ENCODE measurements at places on chromosomes 1 and 21.

DNA sequence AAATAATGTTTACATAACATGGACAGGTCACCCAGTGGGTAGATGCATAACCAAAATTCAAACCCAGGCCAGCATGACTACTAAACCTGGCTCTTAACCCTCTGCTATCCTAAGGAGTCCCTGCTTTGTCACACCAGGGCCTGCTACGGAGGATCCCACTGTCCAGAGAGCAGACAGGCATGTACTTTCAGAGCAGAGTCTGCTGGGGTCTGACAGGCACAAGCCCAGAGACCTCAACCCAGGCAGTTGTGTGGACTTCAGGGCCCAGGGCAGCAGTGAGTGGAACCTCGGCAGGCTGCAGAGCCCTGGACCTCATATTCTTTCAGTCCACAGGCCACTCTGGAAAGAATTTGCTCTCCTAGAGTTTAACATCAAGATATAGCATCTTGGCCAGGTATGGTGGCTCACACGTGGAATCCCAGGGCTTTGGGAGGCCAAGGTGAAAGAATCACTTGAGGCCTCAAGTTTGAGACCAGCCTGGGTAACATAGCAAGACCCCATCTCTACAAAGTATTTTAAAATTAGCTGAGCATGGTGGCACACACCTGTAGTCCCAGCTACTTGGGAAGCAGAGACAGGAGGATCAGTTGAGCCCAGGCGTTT lies 16.1 kb upstream of the S100A7 start:
- no peak for DNase-seq

GRCh38 chr21:45983981-45984551 lies 2.5 kb downstream of the COL6A1 start:
- DNase-seq: no peak

- no peak for DNase-seq
Measured at GRCh38 chr1:36479505-36480051, 3.1 kb downstream of the CSF3R start.

DNA sequence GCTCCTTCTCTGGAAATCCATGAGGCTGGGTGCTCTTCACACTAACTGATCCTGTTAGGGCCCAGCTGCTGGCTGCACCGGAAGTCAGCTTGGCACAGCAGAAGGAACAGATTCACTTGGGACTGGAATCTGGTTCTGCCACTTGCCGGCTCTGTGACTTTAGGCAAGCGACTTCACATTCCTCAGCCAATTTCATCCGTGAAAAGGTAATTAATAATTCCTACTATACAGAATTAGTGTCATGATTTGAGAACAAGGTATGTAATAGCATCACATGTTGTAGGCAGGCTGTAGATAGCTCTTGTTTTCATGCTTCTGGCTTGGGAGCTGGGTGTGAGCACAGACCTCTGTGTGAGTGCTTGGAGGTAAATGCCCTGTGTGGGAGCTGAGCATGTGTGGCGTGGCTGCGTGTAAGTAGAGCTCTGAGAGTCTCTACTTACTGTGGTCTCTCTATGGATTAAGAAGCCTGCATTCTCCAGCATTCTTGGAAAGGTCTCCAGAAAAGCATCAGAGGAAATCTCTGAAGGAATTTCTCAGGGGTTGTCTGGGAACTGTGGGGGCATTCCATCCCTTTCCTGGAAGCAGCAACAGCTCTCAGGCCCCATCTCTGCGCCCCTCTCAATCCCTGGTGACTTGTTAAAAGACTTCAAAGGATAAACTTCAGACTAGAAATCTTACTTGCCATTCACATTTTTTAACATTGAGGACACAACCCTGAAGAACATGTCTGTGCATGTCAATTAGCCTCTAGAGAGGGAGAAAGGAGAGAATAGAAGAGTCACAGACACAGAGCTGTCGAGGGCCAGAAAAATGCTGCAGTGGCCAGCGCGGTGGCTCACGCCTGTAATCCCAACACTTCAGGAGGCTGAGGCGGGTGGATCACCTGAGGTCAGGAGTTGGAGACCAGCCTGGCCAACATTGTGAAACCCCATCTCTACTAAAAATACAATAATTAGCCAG lies 47.7 kb upstream of the PPM1J start:
- peak; percentile 57 for DNase-seq

GRCh38 chr21:37193676-37194075 lies 73.5 kb downstream of the VPS26C start:
- no peak for DNase-seq

DNA sequence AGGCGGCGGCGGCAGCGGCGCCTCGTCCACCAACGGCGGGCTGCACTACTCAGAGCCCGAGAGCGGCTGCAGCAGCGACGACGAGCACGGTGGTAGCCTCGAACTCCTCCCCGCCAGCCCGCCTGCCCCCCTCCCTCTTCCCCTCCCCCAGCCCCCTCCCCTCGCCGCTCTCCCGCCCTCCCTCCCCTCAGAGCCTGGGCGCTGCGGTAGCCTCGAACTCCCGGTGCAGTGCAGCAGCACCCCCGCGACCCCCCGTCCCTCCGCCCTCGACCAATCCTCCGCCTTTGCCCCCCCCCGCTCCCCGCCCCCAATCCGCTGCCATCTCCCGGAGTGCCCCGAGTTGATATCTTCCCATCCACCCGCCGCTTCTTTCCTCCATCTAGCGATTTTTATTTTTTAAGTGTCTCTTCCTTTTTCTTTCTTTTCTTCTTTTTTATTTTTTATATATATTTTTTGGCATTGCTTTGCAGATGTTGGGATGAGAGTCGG lies 516 bp downstream of the RCOR3 start:
- peak; percentile 80 for DNase-seq

DNA sequence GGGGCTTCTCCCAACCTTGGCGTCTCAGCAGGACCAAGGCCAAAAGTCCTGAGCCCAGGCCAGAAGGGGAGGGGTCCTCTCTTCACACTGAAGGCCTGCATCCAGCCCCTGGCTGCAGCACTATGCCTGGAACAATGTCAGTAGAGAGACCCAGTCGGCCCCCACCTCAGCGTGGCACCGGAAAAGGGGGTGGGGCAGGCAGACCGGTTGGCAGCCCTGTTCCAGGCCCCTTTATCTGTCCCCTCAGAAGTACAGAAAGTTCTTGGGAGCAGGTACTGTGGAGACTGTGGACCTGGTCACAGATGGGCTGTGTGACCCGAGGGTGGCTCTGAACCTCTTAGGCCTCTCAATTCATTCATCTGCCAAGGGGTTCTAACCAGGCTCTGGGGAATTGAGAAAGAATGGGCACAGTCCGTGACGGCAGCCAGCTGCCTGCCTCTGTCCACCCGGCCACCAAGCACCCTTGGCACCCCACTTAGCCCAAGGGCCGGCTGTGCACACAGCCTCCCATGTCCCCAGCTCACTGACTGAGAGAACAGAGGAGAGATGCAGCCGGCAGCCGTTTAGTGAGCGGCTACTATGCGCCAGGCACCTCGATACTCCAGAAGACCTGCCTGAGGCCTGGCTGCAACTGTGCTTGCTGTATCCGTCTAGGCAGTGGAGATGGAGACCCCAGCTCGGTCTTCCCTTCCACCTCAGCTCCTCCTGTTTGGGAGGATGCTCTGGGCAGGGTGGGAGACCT lies 23.9 kb downstream of the RUNX3 start:
- no peak for DNase-seq

GRCh38 chr1:11285883-11286734 lies 13.1 kb downstream of the UBIAD1 start:
- DNase-seq: peak; percentile 62

DNA sequence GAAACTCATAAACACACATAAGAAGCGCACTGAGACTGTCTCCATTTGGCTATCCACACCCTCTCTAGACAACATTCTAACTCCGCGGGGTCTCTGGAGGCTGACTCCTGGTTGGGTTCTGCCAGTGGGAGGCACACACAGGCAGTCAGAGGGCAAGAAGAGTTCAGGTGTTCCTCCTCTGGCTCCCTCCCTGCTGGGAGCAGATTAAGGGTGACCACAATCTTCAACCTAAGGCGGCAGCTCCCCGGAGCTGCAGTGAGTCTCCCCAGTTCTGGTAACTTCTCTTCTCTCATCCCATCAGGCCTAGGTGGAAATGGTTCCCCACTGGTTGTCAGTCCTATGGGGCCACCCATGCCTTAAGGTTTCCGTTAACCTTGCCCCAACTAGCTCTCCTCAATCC lies 7.4 kb upstream of the TENT5C start:
- no peak for DNase-seq

- no peak for DNase-seq
Measured at GRCh38 chr1:182087304-182087703, 25.8 kb upstream of the ZNF648 start.

DNA sequence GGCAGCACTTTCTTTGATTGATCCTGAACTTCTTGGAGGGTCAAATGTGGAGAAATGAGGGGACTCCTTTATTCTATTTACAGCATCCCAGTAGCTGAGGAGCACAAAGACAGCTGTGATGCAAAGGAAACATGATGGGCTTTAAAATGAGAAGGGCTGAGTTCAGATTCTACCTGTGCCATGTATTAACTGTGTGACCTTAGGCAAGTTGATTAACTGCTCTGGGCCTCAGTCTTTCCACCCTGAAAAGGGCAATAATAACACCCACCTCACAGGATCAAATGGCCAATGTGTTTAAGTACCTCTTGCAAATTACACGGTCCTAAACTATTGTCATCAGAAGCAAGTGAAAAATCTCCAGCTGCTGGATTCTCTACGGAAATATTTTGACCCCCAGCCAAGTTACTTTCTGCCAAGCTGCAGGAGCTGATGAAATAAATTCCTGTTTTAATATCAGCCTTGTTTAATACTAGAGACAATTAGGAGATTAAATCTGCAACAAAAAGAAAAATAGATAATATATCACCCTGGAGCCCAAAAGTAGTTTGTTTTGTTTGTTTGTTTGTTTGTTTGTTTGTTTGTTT lies 15.7 kb downstream of the TMEM81 start:
- DNase-seq: no peak

DNA sequence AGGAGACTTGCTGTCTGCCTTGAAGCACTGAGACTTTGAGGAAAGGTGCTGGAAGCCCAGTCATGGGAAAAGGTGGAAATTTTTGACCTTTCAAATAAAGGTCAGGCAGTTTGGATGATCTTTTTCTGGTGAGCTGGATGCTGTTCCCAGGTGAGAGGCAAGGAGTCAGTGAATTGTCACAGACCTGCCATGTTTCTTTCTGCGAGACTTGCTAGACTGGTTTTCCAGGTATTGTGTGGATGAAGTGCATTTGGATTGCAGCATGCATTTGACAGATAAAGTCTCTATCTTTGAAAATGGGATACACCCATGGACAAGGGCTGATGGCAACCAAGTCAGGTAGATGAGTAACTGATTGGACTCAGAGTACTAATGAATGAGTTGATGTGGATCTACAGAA lies 65.7 kb upstream of the NHLH2 start:
- DNase-seq: no peak

- no peak for DNase-seq
Measured at GRCh38 chr1:121525355-121525754, 340.6 kb downstream of the SRGAP2C start.

- no peak for DNase-seq
Measured at GRCh38 chr1:235358899-235359298, 8.3 kb upstream of the TBCE start.

DNA sequence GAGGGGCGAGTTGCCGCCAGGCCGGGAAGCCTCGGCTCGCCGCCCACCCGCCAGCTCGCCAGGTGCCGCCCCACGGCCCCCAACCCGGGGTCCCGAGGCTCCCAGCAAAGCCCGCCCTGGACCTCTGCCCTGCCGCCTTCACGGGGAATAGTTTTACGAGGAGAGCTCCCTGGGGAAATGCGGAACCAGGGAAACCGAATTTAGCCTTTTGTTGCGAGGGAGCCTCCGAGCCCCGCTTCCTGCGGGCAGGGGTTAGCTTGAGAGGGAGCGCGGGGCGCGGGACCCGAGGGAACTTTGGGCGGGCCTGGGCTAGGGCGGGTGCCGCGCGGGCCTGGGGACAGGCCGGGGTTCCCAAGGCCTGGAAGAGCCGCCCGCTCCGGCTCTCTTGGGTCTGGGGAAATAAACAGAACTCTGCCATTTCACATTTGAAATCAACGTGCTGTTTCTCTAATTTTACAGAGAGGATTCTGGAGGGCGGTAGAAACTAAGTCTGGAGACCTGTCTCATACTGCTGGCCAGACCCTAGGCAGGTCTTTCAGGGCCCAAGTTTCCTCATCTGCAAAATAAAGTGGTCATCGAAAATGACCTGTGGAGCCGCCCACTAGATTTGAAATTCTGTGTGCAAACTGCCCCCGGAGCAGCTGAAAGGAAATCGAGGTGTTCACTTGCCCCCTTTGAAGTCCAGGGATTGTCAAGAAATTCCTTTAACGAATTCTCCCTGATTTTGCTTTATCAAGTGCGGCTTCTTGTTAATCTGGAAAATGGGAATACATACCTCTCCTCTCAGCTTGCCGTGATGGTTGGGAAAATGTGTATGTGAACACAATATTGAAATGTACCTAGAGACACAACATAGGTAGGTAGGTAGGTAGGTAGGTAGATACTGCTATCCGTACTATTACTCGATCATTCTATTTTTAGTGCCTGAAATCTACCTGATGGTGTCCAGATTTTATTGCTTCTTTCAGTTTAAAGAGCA lies 749 bp upstream of the GLUL start:
- DNase-seq: peak; percentile 86

DNA sequence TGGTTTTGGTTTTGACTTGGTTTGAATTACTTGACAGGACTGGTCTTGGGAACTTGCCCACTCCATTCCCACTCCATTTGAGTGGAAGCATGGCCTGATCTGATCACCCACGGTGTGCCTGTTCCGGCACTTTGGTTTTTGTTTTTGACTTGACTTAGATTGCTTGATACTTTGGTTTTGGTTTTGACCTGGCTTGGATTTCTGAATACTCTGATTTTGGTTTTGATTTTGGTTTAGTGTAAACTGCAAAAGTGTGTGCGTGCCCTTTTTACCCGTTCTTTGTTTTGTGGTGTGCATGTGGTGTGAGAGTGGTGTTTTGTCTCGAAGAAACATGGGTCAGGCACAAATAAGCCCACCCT lies 50.0 kb downstream of the ADCY10 start:
- DNase-seq: no peak

DNA sequence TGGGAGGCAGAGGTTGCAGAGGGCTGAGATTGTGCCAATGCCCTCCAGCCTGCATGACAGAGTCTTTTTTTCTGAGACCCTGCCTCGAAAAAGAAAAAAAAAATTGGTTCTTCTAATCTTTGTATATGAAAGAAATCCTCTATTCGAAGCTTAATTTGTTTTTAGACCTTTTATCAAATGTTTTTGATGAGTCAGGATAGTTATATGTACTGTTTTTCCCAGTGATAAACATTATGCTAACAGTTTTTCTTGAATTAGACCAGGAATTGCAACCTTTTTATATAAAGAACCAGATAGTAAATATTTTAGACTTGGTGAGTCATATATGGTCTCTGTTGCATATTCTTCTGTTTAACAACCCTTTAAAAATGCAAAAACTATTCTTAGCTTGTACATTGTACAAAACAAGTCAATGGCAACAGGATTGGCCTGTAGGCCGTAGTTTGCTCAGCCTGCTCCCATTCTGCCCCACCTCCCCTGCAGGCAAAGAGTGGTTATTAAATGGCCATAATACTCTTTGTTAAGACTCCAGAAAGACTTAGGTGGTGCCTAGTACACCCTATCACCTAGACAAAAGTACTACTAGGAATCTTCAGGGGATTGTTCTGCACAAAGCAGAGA lies 45.2 kb downstream of the LYST start:
- DNase-seq: no peak

GRCh38 chr1:211942583-211942982 lies 92.8 kb downstream of the INTS7 start:
- DNase-seq: no peak
